ENCODE measurements at places on chromosomes 12 and 14. TPM values are rescaled to one million over a fixed set of nuclear protein-coding genes. Genes with fewer than 3 reads are reported as not detected.

CCDC38 gene
- not detected for total RNA-seq

- no peak for DNase-seq
Observed at GRCh38 chr14:102490456-102490855, 19.1 kb downstream of the ANKRD9 start.

DNA sequence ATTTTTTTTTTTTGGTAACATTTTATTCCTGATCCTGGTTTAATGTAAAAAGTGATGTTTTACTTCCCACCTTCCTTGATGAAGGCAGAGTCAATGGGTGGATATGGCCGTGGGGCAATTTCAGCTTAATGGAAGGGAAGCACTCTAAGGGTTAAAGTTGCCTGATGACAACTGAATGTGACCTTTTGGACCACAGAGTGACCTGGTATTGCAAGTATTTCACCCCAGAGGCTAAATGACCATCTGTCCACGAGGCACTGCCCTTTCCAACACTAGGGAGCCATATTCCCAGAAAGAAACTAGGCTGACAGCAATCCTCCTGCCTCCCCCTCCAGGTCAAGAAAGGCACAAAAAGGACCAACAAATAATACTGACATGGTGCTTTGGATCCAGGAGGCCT is 4.8 kb downstream of the CCDC177 start:
- peak; percentile 65 for DNase-seq

DNA sequence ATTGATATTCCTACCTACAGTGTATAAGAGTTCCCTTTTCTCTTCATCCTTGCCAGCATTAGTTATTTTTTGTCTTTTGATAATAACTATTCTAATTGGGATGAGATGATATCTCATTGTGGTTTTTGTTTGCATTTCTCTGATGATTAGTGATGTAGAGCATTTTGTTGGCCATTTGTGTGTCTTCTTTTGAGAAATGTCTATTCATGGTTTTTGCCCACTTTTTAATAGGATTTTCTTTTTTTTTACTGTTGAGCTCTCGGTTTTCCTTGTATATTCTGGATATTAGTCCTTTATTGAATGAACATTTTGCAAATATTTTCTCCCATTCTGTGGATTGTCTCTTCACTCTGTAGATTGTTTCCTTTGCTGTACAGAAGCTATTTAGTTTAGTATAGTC is 79.6 kb upstream of the AMIGO2 start:
- DNase-seq: no peak

TC2N gene
- 30.6 TPM for total RNA-seq

- DNase-seq: no peak
Observed at GRCh38 chr12:58268069-58268468, 326.7 kb downstream of the ATP23 start.

- no peak for DNase-seq
Observed at GRCh38 chr14:55733599-55733998, 153.6 kb downstream of the KTN1 start.

LRCOL1 gene
- total RNA-seq: not detected

DNA sequence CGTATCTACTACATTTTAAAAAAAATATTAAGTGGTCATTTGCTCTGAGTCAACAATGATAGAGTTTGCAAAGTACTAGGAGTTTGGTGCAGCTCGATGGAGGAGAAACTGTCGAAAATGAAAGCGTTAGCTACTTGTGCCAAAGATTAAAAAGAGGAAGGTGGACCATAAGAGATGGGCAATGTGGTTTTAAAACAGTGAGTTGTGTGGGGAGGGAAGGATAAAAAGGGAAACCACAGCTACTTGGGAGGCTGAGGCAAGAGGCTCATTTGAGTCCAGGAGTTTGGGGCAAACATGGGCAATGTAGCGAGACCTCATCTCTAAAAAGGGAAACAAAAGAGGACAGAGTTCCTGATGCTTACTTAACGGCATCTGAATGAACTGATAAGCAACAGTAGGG is 18.2 kb upstream of the STRAP start:
- DNase-seq: no peak

GRCh38 chr14:51701951-51702350 is 50.2 kb downstream of the FRMD6 start:
- no peak for DNase-seq

DNA sequence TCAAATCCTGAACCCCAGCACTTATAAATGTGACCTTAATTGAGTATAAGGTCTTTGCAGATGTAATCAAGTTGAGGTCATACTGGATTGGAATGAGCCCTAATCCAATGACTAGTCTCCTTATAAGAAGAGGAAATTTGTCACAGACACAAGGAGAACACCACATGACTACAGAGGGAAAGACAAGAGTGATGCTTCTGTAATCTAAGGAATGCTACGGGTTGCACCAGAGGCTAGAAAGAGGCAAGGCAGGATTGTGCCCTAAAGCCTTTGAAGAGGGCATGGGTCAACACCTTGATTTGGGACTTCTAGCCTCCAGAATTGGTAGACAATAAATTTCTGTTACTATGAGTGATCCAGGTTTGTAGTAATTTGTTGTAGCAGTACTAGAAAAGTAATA is 135.0 kb downstream of the FOXG1 start:
- no peak for DNase-seq

DNA sequence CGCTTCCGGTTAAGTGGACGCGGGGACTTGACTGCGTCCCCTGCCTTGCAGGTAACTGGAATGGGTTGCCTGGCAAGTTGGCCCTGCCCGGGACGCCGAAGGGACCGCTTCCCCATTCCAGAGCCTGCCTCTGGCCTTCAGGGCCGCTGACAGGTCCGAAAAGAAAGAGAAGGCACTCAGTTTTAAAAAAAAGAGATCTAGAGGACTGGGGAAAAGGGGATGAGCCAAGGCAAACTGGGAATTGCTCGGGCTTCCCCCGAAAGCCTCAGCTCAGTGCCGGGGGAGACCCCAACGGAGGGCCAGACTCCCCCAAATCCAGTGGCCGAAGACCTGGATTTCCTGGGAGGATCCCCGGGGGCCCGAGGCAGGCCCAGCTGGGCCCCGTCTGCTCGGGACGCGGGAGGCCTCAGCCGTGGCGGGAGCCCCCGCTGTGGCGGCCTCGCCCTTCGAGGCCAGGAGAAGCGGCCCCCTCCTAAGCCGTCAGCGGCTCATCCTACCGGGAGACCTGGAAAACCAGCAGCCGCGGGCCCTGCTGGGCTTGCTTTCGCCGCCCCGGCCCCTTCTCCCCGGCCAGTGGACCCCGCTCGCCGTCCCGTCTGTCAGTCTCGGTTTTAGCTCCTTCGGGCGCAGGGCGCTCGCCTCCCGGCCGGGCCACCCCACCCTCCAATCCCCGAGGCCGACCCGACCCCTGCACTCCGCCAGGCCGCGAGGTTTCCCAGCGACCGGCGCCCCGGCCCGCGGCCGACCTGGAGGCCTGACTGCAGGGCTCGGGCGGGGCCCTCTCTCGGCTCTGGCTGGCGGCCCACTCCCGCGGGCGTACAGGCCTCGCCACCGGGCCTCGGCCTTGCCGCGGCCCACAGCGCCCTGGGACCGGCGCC is 12.5 kb downstream of the OTX2 start:
- DNase-seq: no peak

DNA sequence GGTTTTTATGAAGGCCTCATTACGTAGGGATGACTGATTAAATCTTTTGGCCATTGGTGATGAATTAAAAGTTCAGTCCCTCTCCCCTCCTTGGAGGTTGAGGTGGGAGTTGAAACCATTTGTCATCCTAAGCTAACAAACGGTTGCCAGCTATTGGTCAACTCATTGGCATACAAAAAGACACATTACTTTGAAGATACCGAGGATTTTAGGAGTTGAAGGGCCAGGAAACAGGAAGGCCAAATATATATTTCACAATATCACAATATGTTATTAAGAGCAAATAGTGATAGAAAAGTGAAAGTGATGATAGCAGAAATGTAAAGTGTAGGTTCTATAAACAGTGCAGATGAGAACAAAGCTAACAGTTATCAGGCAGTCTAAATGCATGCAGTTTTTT is 24.4 kb downstream of the RCOR1 start:
- DNase-seq: no peak

DNA sequence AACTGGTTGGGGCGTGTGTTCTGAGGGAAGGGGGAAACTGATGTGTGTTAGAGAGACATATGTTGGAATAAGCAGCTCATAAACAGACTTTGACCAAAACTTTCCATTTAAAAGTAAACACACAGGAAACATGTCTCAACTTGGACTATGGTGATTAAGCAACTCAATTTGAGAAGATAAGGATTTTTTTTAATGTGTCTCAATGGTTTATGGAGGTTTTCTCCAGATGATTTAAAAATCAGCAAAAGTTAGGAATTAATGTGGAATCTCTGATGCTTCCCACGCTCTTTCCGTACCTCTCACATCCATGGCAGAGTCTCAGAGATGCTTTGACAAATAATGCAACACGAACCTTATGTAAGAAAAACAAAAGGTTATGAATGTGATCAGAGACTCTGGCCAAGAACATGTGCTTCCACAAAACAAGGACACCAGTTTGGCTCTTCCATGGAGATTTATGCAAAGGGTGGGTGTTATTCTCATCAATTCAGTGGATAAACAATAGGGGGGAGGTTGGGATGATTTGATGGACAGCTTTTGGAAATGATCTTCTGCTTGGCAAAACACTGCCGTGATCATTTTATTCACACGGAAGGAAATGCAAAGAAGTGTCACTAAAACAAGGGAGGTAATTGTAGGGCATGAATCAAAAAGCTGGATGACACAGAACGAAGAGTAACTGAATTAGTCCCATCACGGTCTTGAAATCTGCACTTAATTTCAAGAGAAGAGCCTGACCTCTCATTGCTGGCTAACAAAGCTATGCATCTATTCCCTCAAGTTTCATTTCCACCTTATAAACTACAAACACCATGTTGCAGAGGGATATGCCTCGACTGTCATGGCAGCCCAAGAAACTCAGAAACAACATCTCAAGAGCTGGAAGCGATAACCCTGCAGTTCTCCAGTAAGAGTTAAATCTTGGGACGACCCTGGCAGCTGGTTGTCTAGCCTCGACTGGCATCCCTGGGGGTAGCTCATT is 76.5 kb downstream of the FOXN3 start:
- DNase-seq: peak; percentile 44

DNA sequence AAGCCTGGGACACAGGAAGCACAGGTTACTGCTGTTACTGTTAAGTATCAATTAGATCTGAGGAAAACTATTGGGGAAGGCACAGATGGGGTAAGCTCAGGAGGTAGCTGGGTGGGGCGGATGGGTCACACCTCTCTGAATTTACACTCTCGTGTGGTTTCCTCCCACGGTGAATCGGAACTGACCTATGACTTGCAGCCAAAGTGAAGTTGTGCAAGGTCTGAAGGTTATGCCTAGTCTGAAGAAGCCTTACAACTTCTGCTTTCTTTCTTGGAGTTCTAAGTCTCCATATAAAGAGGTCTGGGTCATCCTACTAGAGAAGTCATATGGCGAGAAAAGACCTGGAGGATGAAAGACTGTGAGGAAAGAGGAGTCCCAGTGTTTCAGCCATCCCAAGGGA is 25.6 kb upstream of the GPATCH2L start:
- DNase-seq: no peak

GRCh38 chr12:113245695-113246477 is 24.6 kb downstream of the TPCN1 start:
- DNase-seq: peak; percentile 95

RGS6 gene
- not detected for total RNA-seq

GRCh38 chr12:10543499-10543898 is 37.8 kb downstream of the EIF2S3B start:
- no peak for DNase-seq

- no peak for DNase-seq
Observed at GRCh38 chr12:111056618-111057521, 136.5 kb upstream of the MYL2 start.

DNA sequence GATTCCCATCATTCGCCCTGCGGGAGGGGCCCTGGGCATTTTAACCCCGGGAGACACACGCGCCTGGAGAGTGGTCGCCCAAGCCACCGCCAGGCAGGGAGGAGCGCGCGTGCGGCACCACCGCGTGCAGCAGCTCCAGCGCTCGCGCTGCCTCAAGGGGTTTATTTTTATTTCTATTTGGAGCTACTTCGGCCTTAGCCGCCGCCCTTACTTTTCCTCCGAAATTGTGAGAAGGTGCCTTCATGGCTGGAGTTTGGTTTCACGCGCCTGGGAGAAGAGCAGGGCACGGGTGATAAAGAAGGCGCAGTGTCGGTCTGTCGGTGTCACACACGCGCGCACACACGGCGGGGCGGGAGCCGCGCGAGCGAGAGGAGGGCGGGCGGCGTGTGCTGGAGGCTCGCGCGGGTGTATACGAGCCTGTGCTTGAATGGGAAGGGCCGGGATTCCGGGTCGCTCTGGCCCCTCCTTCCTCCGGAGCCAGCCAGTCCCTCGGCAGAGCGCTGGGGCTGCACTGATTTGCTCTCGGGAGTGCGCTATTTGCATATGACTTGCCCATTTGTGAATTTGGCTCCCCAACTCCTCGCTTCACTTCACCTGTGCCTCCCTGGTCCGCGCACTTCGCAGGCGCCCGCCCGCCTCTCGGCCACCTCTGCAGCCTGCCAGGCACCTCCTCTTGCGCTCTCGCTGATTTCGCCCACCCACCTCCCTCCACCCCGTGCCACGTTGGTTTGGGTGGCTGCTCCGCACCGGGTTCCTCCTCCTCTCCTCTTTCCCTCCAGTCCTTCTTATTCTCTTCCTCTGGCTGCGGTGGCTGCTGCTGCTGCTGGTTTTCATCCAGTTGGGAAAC is 932.3 kb downstream of the DIO2 start:
- peak; percentile 93 for DNase-seq

DNA sequence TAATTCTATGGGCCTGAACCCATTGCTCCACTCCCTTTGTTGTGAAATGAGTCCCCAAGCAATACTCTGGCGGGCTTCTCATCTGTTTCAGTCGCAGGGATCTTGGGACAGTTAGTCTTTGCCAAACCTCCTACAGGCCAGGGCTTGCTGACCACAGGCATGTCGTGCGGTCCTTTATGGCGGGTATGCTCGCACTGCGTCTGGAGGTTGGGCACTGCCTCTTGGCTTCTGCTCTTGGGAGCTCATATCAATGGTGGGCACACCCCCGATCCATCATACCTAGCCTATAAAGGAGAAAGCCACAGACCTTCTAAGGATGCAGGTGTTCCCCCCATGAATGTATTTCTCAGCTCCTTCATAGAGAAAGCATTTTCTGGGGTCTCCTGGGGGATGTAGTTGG is 99.3 kb downstream of the AACS start:
- no peak for DNase-seq

GRCh38 chr12:47883663-47884195 is 21.1 kb downstream of the VDR start:
- DNase-seq: no peak

- no peak for DNase-seq
Observed at GRCh38 chr12:110917961-110918360, 2.4 kb downstream of the MYL2 start.

SRGAP1 gene
- total RNA-seq: 22.1 TPM

GRCh38 chr12:14167005-14167628 is 185.7 kb upstream of the GRIN2B start:
- DNase-seq: peak; percentile 64

GRCh38 chr14:92690171-92691011 is 58.0 kb downstream of the LGMN start:
- peak; percentile 61 for DNase-seq

GRCh38 chr12:63961543-63961942 is 117.0 kb downstream of the SRGAP1 start:
- DNase-seq: no peak

- DNase-seq: no peak
Observed at GRCh38 chr12:123839826-123840225, 77.7 kb downstream of the DNAH10 start.

GRCh38 chr12:22287776-22288621 is 46.5 kb downstream of the ST8SIA1 start:
- DNase-seq: no peak

Measured in Caco-2 (cell line).